Fibroblast of lung (primary cell): ENCODE measurements at places on chromosomes 7 and 10.

GRCh38 chr7:83946801-83947200 is 247.8 kb downstream of the SEMA3A start:
- no peaks in the 10 kb centered on the region for H3K36me3 ChIP-seq
- no peaks in the 10 kb centered on the region for H3K27me3 ChIP-seq
- H3K4me3 ChIP-seq: no peak overlapping the region
- DNase-seq: no peak

DNA sequence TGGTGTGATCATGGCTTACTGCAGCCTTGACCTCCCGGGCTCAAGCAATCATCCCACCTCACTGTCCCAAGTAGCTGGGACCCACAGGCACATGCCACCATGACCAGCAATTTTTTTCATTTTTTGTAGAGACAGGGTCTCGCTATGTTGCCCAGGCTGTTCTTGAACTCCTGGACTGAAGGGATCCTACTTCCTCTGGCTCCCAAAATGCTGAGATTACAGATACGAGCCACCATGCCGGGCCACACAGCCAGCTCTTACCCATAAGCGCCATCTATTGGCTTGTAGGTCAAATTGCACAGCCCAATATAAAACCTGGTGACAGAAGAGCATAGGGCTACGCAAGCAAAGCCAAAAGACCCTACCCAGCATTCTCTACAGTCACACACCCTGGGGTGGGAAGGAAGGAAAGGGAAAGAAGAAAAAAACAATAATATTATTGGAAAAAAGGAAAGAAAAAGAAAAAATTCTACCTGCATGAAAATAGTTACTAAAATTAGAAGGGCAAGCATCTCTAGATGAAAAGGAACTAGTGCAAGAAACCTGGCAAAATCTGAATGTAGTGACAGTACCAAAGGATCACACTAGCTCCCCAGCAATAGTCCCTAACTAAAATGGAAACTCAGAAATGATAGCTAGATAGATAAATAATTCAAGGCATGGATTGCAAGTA is 29.4 kb upstream of the AMPH start:
- H3K27ac ChIP-seq: no peak overlapping the region
- no peak overlapping the region for H3K4me3 ChIP-seq
- H3K27me3 ChIP-seq: no peaks in the 10 kb centered on the region
- H3K4me1 ChIP-seq: no peaks in the 10 kb centered on the region

GRCh38 chr10:1208366-1209311 is 152.5 kb downstream of the WDR37 start:
- no peak overlapping the region for H3K4me3 ChIP-seq
- no peaks in the 10 kb centered on the region for H3K36me3 ChIP-seq
- no peaks in the 10 kb centered on the region for H3K27me3 ChIP-seq
- DNase-seq: no peak
- H3K27ac ChIP-seq: no peak overlapping the region

DNA sequence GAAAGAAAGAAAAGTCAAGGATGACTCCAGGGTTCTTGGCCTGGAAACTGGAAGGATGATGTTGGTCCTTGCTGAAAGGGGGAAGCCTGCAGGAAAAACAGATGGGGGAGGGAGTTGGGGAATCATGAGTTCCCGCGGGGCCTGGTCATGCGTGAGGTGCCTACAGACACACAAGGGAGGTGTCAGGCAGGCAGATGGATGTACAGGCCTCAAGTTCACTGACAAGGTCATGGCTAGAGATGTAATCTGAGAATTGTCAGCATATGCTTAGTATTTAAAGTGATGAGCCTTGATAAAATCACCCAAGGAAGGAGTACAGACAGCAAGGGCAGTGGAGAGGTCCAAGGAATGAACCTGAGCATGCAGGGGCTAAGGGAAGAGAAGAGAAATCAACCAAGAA is 46.8 kb downstream of the DLG5 start:
- no peaks in the 10 kb centered on the region for H3K36me3 ChIP-seq
- H3K4me3 ChIP-seq: no peak overlapping the region
- no peak overlapping the region for H3K27ac ChIP-seq
- DNase-seq: peak; percentile 8

- no peak for DNase-seq
- H3K36me3 ChIP-seq: no peaks in the 10 kb centered on the region
- H3K27me3 ChIP-seq: no peaks in the 10 kb centered on the region
- no peaks in the 10 kb centered on the region for H3K4me1 ChIP-seq
- no peak overlapping the region for H3K4me3 ChIP-seq
Observed at GRCh38 chr7:48511080-48511479, 339.8 kb downstream of the ABCA13 start.
